Small intestine (tissue), 16 donors: ENCODE measurements at places on chromosomes 4 and X. TPM values are rescaled to one million over a fixed set of nuclear protein-coding genes. Genes with fewer than 3 reads are reported as not detected.

The FSTL5 gene
- polyA plus RNA-seq, result not detected

DNA sequence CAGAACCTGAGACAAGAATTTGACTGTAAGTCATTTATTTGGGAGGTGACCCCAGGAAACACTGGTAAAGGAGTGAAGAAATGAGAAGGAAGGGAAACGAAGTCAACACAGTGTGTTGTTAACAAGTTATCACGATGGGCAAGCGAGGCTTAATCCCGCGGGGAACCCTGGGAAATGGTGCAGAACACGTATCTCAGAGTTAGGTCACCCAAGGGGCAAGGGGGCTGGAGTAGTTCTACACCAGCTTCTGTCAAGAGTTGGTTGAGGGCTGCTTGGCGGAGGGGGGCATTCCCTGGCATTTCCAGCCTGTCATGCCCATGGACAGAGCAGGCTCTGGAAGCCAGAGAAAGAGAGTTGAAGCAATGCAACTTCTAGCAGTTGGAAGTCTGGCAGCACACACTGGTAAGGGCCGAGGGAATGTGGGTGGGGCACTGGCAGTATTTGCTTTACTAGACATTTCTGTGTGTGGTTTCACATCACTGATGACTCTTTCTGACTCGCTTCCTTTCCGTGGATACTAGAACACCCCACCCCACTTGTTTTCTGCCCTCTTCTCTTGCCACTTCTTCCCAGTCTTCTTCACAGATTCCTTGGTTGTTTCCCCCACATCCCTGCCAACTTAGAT is 52.2 kb upstream of the ADGRG2 start:
- H3K4me3 ChIP-seq, result no peak overlapping the region
- no peak for DNase-seq
- no peaks in the 10 kb centered on the region for H3K36me3 ChIP-seq
- H3K27ac ChIP-seq, result no peak overlapping the region
- H3K4me1 ChIP-seq, result no peaks in the 10 kb centered on the region

DNA sequence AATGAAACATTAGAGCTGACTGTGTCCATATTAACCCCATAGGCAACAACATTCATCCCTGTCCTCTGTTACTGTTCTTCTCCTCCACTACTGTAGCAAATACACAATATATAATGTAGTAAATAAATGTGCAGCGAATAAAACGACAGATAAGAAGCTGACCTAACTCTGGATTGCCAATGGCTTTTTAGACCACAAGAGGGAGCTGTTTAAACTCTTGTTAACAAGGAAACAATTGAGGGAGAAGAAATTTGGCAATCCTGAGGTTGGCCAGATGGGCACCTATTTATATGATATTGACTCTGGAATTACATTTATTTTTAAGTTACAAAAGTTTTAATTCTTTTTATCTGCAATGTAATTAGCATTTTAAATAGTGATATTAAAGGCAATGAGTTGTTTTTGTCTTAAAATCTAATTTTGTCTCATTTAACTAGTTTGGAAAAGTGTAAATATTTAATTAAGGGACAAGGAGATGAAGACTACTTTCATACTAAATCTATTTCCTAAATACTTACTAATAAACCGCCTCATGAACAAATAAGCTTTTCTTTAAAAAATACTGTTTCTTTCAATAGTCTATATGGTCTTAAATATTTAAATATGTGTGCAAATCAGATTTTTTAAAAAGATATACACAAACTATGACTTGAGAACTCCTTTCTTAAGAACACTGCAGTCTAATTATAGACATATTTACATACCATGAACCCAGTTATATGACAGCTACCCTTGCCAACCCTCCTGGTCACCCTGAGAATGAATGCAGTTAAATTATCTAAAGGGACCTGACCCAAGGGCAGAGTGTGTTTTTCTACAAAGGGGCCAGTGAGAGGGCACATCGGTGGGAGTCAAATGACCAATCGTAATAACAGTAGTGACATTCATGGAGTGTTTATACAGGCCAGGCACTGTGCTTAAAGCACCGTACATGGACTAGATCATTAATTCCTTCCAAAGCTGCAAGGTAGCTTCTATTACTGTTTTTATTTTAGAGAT is 52.9 kb upstream of the HPF1 start:
- H3K27me3 ChIP-seq, result peaks cover 5% of the 10 kb centered on the region
- H3K4me3 ChIP-seq, result no peak overlapping the region
- no peaks in the 10 kb centered on the region for H3K36me3 ChIP-seq
- H3K4me1 ChIP-seq, result no peaks in the 10 kb centered on the region
- H3K27ac ChIP-seq, result no peak overlapping the region
- peak; percentile 71 for DNase-seq

The ERVMER34-1 gene
- 0.27 TPM for polyA plus RNA-seq

The YIPF7 gene
- 0.09 TPM for polyA plus RNA-seq

The RP2 gene
- polyA plus RNA-seq, result 15.9 TPM

DNA sequence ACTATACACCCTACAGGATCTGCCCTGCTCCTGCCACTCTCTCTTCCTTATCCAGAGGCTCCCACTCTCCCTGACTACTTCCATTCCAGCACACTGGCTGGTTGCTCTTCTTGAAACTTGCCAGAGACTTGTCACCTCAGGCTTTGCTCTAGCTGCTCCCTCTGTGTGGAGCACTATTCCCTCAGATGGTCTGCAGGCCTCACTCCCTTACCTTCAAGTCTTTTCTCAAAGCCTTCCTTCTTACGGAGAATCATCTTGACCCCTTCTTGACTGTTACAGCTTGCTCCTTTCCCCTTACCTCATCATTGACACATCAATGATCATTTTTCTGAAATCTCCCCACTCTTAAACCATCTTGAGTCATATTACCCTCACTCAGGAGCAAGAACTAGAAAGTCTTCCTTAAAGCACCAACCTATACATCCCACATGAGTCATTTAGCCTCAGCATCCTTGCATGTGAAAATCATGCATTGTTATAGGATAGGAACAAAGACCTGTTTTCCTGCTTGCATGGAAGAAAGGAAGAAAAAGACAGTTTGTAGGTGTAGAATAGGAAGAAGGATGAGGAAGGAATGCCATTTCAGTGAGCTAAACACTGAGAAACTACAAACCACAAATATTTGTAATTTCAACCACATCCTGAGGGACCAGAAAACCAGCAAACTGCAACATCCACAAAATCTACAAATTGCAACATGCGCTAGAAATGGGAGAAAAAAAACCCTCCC is 55.7 kb downstream of the ANTXR2 start:
- no peaks in the 10 kb centered on the region for H3K4me1 ChIP-seq
- DNase-seq, result no peak
- H3K4me3 ChIP-seq, result no peak overlapping the region
- no peak overlapping the region for H3K27ac ChIP-seq

GRCh38 chr4:106691749-106692148 is 323.2 kb upstream of the GIMD1 start:
- H3K4me1 ChIP-seq, result no peaks in the 10 kb centered on the region
- no peak for DNase-seq
- H3K4me3 ChIP-seq, result no peak overlapping the region
- no peaks in the 10 kb centered on the region for H3K36me3 ChIP-seq
- H3K27me3 ChIP-seq, result no peaks in the 10 kb centered on the region
- H3K27ac ChIP-seq, result no peak overlapping the region

The ADH1A gene
- 7.0 TPM for polyA plus RNA-seq

GRCh38 chr4:8648816-8649630 is 56.5 kb downstream of the CPZ start:
- no peak for DNase-seq
- no peaks in the 10 kb centered on the region for H3K27me3 ChIP-seq
- H3K36me3 ChIP-seq, result no peaks in the 10 kb centered on the region
- H3K4me3 ChIP-seq, result no peak overlapping the region
- H3K27ac ChIP-seq, result no peak overlapping the region
- H3K4me1 ChIP-seq, result no peaks in the 10 kb centered on the region

- H3K27me3 ChIP-seq, result no peaks in the 10 kb centered on the region
- H3K4me1 ChIP-seq, result no peaks in the 10 kb centered on the region
- H3K27ac ChIP-seq, result no peak overlapping the region
- H3K4me3 ChIP-seq, result no peak overlapping the region
Observed at GRCh38 chr4:28723371-28723770, 1862.7 kb downstream of the STIM2 start.

GRCh38 chr4:109233570-109233969 is 68.9 kb downstream of the COL25A1 start:
- no peak overlapping the region for H3K27ac ChIP-seq
- DNase-seq, result peak; percentile 14
- no peaks in the 10 kb centered on the region for H3K36me3 ChIP-seq
- H3K4me3 ChIP-seq, result no peak overlapping the region

GRCh38 chr4:30862196-30862595 is 142.0 kb downstream of the PCDH7 start:
- DNase-seq, result no peak
- H3K4me1 ChIP-seq, result peaks cover 15% of the 10 kb centered on the region

DNA sequence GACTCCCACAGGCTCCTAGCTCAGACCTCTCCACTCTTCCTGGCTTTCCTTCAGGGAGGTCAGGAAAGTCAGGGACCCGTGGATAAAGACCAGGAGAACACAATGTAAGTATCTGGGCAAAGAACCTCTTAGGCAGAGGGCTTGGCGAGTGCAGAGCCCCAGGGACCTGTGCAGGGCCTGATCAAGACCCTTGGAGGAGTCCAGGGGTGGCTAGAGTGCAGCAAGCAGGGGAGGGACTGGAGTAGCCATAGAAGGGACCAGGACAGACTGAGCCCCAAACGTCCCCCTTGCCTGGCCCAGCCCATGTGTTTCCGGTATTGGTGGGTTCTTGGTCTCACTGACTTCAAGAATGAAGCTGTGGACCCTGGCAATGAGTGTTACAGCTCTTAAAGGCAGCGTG is 5.9 kb upstream of the TNIP2 start:
- no peak overlapping the region for H3K4me3 ChIP-seq
- H3K36me3 ChIP-seq, result no peaks in the 10 kb centered on the region
- H3K27ac ChIP-seq, result peak overlapping the region; percentile 97
- DNase-seq, result no peak

DNA sequence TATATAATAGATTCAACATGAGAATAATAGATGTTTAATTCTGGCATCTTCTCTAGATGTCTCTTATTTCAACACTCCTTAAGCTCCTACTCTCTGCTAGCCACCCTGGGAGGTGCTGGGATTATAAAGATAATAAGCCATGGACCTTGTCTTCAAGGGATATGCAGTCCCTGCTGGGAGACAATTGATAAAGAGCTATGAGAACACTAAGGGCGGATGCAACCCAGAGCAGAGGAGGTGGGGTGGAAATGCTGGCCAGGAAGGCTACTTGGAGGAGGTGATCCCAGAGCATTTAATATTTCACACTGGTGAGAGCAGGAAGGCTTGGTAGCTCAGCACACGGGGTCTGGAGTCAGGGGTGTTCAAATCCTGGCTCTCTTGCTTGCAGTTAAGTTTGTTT is 18.3 kb upstream of the PGRMC2 start:
- H3K27ac ChIP-seq, result no peak overlapping the region
- no peaks in the 10 kb centered on the region for H3K27me3 ChIP-seq
- H3K36me3 ChIP-seq, result no peaks in the 10 kb centered on the region
- peaks cover 36% of the 10 kb centered on the region for H3K4me1 ChIP-seq

The PPP3CA gene
- 8.9 TPM for polyA plus RNA-seq

- no peaks in the 10 kb centered on the region for H3K4me1 ChIP-seq
- no peaks in the 10 kb centered on the region for H3K27me3 ChIP-seq
- no peak overlapping the region for H3K27ac ChIP-seq
- no peak overlapping the region for H3K4me3 ChIP-seq
- H3K36me3 ChIP-seq, result no peaks in the 10 kb centered on the region
Observed at GRCh38 chr4:143247866-143248265, 63.1 kb downstream of the USP38 start.

DNA sequence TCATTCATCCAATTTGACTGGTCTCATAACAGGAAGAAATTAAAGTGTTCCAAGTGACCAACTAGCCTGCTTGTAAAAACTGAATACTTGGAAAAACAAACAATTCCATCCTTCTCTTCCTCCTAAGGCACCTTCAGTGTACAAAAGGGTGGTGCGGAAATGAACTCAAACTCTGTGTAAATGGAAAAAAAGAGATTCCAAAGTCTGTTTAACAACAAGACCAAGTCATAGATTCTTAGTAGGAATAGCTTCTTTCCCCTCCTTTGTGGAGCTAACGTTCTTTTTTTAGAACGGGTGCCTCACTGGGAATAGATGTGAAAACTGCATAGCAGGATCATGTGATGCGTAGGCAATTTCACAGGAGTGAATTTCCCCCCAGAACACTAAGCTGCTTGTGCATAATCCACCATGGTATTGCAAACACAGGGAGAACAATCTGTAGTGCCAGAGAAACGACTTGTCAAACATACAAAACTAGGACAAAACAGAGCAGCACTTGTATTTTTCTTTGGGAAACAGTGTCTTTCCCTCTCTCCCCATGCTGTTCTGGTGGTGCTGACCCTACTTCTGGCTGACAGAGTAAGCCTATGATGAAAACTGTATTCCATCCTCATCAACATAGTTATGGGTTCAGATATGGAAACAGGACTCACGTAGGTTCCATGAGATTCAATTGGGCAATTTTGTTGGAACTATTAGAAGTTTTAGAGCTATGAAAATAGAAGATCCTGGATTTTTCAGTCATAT is 13.2 kb upstream of the SOD3 start:
- H3K4me3 ChIP-seq, result no peak overlapping the region
- peak overlapping the region; percentile 18 for H3K27ac ChIP-seq
- H3K4me1 ChIP-seq, result no peaks in the 10 kb centered on the region

- peaks cover 3% of the 10 kb centered on the region for H3K4me1 ChIP-seq
- peak overlapping the region; percentile 12 for H3K27ac ChIP-seq
- H3K27me3 ChIP-seq, result no peaks in the 10 kb centered on the region
- DNase-seq, result no peak
Observed at GRCh38 chr4:139901531-139902320, 236.1 kb downstream of the MGST2 start.

The PASD1 gene
- polyA plus RNA-seq, result not detected

- DNase-seq, result peak; percentile 7
- no peak overlapping the region for H3K27ac ChIP-seq
- no peaks in the 10 kb centered on the region for H3K4me1 ChIP-seq
- no peaks in the 10 kb centered on the region for H3K36me3 ChIP-seq
Observed at GRCh38 chr4:87559090-87559837, 30.1 kb upstream of the SPARCL1 start.

- DNase-seq, result no peak
- no peaks in the 10 kb centered on the region for H3K4me1 ChIP-seq
- no peaks in the 10 kb centered on the region for H3K36me3 ChIP-seq
- no peak overlapping the region for H3K4me3 ChIP-seq
- H3K27ac ChIP-seq, result no peak overlapping the region
Observed at GRCh38 chrX:68041110-68041509, 392.2 kb downstream of the OPHN1 start.

The MAGEA12 gene
- not detected for polyA plus RNA-seq

DNA sequence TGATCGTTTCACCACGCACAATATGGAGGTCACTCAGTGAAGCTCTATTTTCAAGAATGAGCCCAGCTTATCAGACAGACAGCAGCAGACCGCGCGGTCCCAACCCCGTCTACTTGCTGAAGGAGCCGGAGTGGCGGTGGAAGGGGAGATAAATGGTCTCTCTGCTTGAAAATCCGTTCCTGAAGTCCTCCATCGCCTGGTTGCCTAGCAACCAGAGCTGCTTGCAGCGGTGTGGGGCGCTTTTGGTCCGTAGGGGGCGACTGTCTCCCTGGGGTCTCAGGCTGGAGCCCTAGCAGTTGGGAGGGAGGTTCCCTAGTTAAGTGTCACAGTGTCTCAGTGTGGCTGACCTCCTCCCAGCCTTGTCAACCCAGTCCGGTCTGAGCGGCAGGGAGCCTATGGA is 8.3 kb upstream of the DLG3 start:
- H3K27ac ChIP-seq, result no peak overlapping the region
- no peaks in the 10 kb centered on the region for H3K36me3 ChIP-seq
- H3K27me3 ChIP-seq, result no peaks in the 10 kb centered on the region
- DNase-seq, result no peak
- no peak overlapping the region for H3K4me3 ChIP-seq

The SULT1B1 gene
- polyA plus RNA-seq, result 45.4 TPM
